Cardiac fibroblast (primary cell): ENCODE measurements at places on chromosomes 6 and 20.
A peak's percentile ranks its signal among the peaks of the same experiment; 100 is the strongest.

DNA sequence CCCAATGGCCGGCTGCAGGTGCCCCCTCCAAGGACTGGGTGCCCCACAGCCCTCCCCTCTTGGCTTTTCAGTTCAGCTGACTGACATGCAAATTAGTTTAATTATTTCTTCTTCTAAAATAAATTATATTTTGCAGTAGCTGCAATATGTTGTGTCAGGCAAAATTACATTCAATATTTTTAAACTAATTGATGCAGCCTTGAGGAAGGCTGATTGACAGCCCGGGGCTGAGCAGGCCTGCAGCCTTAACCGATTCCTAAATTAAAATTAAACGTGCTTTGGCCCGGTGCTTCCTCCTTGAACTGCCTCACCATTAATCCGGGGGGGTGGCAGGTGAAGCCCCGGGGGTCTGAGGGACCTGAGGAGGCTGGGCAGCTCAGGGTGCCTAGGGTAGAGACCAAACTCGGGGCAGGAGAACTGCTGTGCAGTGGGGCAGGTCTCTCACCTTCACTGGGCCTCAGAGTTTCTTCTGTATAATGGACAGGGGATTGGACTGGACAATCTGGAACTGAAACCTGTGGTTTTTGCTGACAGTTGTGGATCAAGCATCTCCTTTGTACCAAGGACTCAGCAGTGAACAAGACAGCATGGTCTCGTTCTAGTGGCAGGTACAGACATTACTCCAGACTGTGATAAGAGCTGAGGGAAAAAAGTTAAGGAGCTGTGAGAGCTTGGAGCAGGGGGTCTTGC, 72.5 kb downstream of the CD40 start:
- DNase-seq = no peak

DNA sequence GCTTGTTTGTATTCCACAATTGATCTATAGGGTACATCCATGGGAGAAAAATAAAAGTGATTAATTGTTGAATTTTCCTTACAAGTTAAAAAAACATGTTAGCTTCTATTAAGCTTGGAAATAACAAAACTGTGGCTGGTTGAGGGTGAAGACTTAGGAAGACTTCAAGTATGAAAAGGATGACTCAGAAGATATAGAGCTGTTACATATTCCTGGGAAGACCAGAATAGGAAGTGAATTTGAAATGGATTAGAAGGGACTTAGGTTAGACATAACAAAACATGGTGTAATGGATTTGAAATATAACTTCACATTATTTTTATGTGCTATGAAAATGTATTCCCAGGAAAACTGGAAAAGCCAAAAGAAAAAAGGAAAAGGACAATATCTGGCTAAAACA, 732.2 kb downstream of the HDGFL1 start:
- DNase-seq = no peak

DNA sequence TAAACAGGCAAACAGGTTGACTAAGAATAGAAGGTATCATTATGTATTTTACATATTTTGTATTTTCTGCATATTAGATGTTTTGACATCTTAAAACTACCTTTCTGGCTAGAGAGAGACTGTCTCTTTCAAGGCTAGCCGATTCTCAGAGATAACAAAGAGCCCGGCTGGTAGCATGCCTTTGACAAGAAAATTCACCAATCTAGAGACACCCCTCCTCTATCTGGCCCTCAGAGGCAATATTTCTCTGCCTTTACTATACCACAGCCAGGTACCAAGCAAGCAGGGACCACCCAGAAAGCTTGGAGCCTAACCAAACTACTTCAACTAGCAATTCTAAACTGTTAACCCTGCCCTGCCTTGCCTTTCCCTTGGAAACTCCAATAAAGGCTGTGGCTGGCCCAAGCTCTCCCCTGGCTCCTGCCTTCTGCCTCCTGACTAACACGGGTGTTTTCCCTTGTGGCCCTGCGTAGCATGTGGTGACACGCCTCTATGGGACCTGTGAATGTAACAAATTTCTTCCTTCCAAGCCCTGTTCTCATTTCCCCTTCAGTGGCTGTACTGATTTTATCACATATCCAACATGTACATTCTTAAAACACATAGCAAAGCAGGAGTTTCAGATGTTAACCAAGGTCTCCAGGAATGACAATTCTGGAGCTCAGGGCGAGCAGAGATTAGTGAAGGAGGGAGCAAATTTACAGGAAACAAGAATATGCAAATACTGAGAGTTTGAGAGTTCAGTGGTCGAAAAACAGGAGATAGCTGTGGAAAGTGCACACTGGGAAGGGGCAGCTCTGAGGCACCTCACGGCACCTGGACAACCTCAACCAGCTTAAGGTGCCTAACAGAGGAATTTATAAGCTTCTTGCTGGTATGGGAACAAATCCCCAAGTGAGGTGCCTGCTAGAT, 120.8 kb downstream of the BACH2 start:
- no peak for DNase-seq

DNA sequence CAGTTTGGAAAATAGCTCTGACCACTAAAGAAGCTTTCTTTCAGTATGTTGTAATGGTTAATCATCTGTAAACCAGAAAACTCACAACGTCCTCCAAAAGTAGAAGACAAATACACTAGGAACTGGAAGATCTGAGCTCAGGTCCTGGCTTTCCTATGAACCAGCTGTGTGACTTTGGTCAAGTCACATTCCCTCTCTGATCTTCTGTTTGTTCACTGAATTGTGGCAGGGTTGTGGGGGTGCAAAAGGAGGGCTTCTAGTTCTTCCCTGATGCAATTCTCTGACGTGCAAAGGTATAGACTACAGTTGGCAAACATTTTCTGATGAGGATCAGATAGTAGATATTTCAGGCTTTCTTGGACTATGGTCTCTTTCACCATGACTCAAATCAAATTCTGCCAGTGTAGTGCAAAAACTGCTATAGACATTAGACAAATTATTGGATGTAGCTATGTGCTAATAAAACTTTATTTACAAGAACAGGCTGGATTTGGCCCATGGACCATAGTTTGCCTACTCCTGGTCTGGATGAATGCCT, 44.9 kb downstream of the ATXN1 start:
- no peak for DNase-seq

- no peak for DNase-seq
These were observed 157.0 kb downstream of the PLCB4 start for GRCh38 chr20:9225879-9226278.

- DNase-seq = no peak
These were observed 21.3 kb downstream of the PRR18 start for GRCh38 chr6:166286839-166287271.

- DNase-seq = no peak
These were observed 11.5 kb downstream of the TREML4 start for GRCh38 chr6:41239467-41240159.

DNA sequence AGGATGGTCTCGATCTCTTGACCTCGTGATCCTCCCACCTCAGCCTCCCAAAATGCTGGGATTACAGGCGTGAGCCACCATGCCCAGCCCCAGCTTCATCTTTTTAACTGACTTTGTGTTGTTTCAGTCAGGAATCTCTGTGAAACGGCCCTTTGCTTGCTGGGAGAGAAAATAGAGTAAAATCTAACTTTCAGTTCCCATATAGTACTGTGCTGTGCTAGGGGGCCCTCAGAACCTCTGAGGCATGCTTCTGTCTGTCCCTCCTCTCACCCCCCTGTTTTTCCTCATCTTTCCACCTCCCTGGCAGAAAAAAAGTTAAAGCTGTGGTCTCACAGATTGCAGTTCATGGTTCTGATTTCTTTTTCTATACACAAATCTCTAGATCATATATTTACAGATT, 48.4 kb downstream of the LRP11 start:
- DNase-seq = no peak

DNA sequence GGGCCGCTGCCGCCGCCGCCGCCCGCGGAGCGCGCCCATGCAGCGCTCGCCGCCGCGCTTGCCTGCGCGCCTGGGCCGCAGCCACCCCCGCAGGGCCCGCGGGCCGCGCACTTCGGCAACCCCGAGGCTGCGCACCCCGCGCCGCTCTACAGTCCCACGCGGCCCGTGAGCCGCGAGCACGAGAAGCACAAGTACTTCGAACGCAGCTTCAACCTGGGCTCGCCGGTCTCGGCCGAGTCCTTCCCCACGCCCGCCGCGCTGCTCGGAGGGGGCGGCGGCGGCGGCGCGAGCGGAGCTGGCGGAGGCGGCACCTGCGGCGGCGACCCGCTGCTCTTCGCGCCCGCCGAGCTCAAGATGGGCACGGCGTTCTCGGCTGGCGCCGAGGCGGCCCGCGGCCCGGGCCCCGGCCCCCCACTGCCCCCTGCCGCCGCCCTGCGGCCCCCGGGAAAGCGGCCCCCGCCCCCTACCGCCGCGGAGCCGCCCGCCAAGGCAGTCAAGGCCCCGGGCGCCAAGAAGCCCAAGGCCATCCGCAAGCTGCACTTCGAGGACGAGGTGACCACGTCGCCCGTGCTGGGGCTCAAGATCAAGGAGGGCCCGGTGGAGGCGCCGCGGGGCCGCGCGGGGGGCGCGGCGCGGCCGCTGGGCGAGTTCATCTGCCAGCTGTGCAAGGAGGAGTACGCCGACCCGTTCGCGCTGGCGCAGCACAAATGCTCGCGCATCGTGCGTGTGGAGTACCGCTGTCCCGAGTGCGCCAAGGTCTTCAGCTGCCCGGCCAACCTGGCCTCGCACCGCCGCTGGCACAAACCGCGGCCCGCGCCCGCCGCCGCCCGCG, 730 bp downstream of the INSM1 start:
- no peak for DNase-seq

DNA sequence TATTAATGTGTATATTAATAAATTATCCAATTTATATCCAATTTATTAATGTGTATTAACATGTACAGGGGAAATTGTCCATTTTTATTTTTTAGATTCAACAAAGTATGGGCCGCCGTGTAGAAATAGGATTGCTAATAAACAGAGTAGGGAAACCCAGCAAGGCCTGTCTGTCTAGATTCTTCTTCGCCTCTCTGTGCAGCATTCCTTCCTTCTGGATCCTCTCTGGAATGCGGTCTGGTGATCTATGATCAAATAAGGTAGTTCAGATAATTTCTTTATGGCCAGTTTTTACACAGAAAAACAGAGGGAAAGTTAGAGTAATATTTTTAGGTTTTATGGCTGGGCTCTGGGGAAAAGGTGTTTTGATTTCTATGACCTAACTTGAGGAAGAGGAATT, 19.9 kb upstream of the HFE start:
- DNase-seq = no peak

DNA sequence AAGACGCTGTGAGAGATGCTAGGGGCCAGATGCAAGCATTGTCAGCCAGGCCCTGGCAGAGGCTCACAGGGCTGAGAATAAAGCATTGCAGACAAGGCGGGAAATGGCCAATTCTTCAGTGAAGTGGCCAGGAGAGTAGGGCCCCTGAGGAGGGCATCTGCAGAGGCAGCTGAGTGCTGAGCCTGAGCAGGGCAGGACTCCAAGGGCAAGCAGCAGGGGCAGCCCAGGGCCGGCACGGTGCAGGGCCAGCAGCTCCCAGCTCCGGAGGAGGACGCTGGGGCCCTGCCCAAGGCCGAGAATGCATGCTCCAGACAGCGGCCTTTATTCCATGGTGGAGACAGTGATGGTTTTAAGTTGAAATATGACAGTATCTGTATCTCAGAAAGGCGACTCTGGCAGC, 305.5 kb downstream of the FOXC1 start:
- no peak for DNase-seq

DNA sequence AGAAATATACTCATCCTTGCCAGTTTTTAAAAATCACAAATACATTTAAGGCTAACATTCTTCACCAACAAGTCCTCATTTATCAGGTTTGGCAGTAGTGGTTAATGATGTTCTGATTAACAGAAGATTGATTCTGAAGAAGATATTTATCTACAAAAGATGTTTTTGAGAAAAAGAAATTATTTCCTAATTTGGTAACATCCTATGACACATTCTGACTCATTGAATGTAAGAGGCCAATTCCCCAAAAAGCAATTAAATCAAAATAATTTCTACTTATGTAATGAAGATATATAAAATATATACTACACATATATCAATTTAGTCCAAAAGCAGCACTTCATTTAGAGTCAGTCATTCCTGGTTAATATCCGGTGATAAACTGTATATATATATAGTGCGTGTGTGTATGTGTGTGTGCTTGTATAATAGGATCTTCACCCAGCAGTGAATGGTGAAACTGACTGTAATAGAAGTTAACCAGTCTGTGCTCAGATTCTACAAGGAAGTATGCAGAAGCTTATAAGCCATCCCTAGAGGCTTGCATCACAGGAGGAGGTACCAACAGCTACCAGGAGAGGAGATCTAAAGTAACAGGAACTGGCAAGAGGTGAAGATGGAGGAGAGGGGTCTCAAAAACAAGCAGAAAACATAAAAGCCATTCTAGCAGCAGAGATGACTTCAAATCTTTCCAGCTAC, 82.9 kb upstream of the MARCKS start:
- peak; percentile 79 for DNase-seq

DNA sequence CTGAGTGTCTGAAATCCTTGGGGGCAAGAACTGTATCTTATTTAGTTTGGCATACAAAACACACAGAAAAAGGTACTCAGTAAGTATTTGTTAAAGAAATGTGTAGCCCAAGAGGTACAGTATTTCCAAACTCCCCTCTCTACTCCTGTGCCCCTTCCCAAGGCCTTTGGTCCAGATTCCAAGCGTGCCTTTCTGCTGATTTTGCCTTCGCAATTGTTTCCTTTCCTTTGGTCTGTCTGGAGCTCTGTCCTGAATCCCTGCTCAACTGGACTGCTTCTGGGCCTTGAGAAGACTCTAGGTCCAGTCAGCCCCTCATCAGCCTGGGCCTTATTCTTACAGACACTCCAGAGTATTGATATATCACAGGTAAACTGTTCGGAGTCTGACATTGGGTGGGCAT, 122.2 kb upstream of the SYNCRIP start:
- DNase-seq = peak; percentile 38

DNA sequence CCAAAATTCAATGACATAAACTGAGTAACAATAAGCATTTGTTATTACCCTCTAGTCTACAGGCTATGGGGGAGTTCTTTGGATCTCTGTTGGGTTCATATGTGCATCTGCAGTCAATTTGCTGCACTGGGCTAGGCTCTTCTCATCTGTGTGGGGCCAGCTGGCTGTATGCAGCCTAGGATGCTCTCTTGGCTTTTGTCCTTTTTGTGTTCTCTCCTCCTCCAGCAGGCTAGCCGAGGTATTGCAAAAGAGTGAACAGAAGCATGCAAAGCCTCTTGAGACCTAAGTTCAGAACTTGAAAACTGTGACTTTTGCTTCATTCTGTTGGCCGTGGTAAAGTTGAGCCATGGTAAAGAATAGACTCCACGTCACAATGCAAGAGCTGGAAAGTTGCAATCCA, 62.8 kb upstream of the FOXO3 start:
- DNase-seq = peak; percentile 76

GRCh38 chr6:16490616-16491015, 252.2 kb downstream of the GMPR start:
- no peak for DNase-seq

- no peak for DNase-seq
These were observed 44.5 kb downstream of the RAMACL start for GRCh38 chr6:166541876-166542579.
